ENCODE measurements at places on chromosomes 16 and 17.
A peak's percentile ranks its signal among the peaks of the same experiment; 100 is the strongest.

GRCh38 chr16:630815-631405, at the start of gene WFIKKN1:
TSS of gene WFIKKN1 (plus strand) at chr16:630985. CDS start at chr16:631254, 269 bp downstream.
- DNase-seq = no peak

DNA sequence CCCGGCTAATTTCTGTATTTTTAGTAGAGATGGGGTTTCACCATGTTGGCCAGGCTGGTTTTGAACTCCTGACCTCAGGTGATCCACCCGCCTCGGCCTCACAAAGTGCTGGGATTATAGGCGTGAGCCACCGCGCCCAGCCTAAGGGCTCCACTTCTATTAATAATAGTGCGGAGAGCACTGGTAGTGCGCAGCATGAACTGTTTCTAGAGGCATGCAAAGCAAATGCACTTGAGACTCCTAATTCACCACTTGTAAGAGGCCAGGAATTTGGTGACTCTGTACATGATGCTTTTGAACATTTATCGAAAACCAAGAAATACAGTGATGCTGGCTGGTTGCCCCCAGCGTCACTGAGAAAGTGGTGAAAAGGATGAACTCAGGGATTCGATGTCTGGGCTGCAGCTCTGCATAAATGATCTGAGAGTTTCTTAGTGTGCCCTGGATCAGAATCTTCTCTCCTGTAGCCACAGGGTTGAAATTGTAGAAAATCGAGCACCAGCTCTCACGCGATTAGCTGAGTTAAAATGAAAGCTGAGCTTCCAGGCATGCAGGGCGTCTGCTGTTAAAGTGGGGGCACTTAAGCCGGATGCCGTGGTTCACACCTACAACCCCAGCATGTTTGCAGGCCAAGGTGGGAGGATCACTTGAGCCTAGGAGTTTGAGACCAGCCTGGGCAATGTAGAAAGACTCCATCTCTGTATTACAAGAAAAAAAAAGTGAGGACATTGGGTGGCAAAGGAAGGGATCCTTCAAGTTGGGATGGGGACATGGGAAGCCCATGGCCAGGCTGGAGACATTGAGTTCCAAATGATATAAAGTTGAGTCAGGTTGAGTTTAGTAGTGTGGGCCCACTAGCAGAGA, 4.8 kb downstream of the RNF213 start:
- peak; percentile 68 for DNase-seq

GRCh38 chr17:81621494-81622130, 15.3 kb downstream of the NPLOC4 start:
- no peak for DNase-seq

GRCh38 chr17:66507103-66507923, 204.9 kb downstream of the PRKCA start:
- no peak for DNase-seq

GRCh38 chr17:78425429-78425828, 47.0 kb downstream of the PGS1 start:
- DNase-seq = no peak

Measured in activated T-helper 1 cell treated with anti-CD3 and anti-CD28 coated beads, Interleukin-12 subunit alpha, Interleukin-12 subunit beta, Interleukin-2, Interleukin-4 antibody, amounts not matched to agents 30 ng/mL and 10 ng/mL and 1 ng/mL, durations not matched to agents 14 hours and 24 hours and 36 hours (primary cell).